ENCODE measurements at places on chromosomes 16 and 17.

GRCh38 chr17:52673791-52674190 lies 515.3 kb upstream of the CA10 start:
- H3K36me3 ChIP-seq = peaks cover 37% of the 10 kb centered on the region
- no peak for DNase-seq
- no peak overlapping the region for H3K27ac ChIP-seq
- no peaks in the 10 kb centered on the region for H3K27me3 ChIP-seq
- H3K4me3 ChIP-seq = no peak overlapping the region
- H3K4me1 ChIP-seq = no peaks in the 10 kb centered on the region

GRCh38 chr16:84320511-84320910 lies 25.8 kb downstream of the WFDC1 start:
- no peak overlapping the region for H3K27ac ChIP-seq
- no peaks in the 10 kb centered on the region for H3K27me3 ChIP-seq
- DNase-seq = no peak
- no peaks in the 10 kb centered on the region for H3K4me1 ChIP-seq

- no peaks in the 10 kb centered on the region for H3K36me3 ChIP-seq
- DNase-seq = no peak
- H3K4me1 ChIP-seq = peaks cover 14% of the 10 kb centered on the region
- peak overlapping the region; percentile 84 for H3K4me3 ChIP-seq
- no peak overlapping the region for H3K27ac ChIP-seq
These were observed 726 bp upstream of the C1QTNF1 start for GRCh38 chr17:79023180-79023705.

GRCh38 chr17:34613064-34614019 lies 34.0 kb downstream of the TMEM132E start:
- no peak overlapping the region for H3K4me3 ChIP-seq
- peaks cover 12% of the 10 kb centered on the region for H3K27me3 ChIP-seq
- peaks cover 74% of the 10 kb centered on the region for H3K4me1 ChIP-seq
- DNase-seq = peak; percentile 45
- H3K27ac ChIP-seq = no peak overlapping the region

GRCh38 chr17:29613856-29614255 lies 8.9 kb downstream of the CORO6 start:
- H3K4me3 ChIP-seq = peak overlapping the region; percentile 61
- H3K4me1 ChIP-seq = peaks cover 28% of the 10 kb centered on the region
- H3K27ac ChIP-seq = no peak overlapping the region
- no peak for DNase-seq
- H3K36me3 ChIP-seq = peaks cover 4% of the 10 kb centered on the region

DNA sequence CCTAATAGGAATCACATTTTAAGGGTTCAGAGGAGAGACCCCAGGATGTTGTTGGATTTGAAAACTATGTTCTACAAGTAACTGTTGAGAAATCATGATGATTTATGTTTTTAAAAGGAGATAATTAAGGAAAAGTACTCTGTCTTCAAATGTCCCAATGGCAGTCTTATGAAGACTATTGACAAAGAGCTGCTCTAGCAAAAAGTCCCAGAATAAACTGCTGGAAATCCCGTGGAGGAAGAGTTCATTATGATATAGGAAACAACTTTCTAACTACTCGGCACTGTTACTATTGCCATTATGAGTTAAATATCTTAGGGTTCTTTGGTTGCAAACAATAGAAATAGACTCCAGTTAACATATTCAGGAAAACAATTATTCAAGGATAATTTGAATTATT lies 65.6 kb upstream of the GAS7 start:
- H3K4me1 ChIP-seq = peaks cover 7% of the 10 kb centered on the region
- H3K27ac ChIP-seq = no peak overlapping the region
- H3K36me3 ChIP-seq = peaks cover 3% of the 10 kb centered on the region
- no peaks in the 10 kb centered on the region for H3K27me3 ChIP-seq
- no peak for DNase-seq

- H3K4me1 ChIP-seq = peaks cover 25% of the 10 kb centered on the region
- H3K27ac ChIP-seq = no peak overlapping the region
- H3K27me3 ChIP-seq = peaks cover 9% of the 10 kb centered on the region
- no peak overlapping the region for H3K4me3 ChIP-seq
- H3K36me3 ChIP-seq = no peaks in the 10 kb centered on the region
- DNase-seq = no peak
These were observed 7.2 kb upstream of the GPRC5C start for GRCh38 chr17:74424657-74425056.

GRCh38 chr16:28572696-28573510 lies 19.2 kb downstream of the SGF29 start:
- H3K4me1 ChIP-seq = peaks cover 27% of the 10 kb centered on the region
- H3K36me3 ChIP-seq = no peaks in the 10 kb centered on the region
- H3K27ac ChIP-seq = peak overlapping the region; percentile 2
- H3K27me3 ChIP-seq = no peaks in the 10 kb centered on the region
- no peak overlapping the region for H3K4me3 ChIP-seq
- DNase-seq = peak; percentile 31

- H3K36me3 ChIP-seq = peaks cover 3% of the 10 kb centered on the region
- no peak overlapping the region for H3K27ac ChIP-seq
- DNase-seq = no peak
- H3K4me1 ChIP-seq = no peaks in the 10 kb centered on the region
- no peak overlapping the region for H3K4me3 ChIP-seq
- H3K27me3 ChIP-seq = no peaks in the 10 kb centered on the region
These were observed 146.5 kb downstream of the MAP2K6 start for GRCh38 chr17:69560987-69561441.

GRCh38 chr17:78184868-78185267 lies 2.0 kb downstream of the TK1 start:
- peaks cover 50% of the 10 kb centered on the region for H3K36me3 ChIP-seq
- H3K27me3 ChIP-seq = no peaks in the 10 kb centered on the region
- peak overlapping the region; percentile 39 for H3K27ac ChIP-seq
- DNase-seq = no peak
- peak overlapping the region; percentile 82 for H3K4me3 ChIP-seq
- peaks cover 24% of the 10 kb centered on the region for H3K4me1 ChIP-seq

GRCh38 chr16:75312875-75313274 lies 61.5 kb upstream of the BCAR1 start:
- peaks cover 4% of the 10 kb centered on the region for H3K36me3 ChIP-seq
- no peak overlapping the region for H3K4me3 ChIP-seq
- H3K27ac ChIP-seq = peak overlapping the region; percentile 46
- DNase-seq = no peak

DNA sequence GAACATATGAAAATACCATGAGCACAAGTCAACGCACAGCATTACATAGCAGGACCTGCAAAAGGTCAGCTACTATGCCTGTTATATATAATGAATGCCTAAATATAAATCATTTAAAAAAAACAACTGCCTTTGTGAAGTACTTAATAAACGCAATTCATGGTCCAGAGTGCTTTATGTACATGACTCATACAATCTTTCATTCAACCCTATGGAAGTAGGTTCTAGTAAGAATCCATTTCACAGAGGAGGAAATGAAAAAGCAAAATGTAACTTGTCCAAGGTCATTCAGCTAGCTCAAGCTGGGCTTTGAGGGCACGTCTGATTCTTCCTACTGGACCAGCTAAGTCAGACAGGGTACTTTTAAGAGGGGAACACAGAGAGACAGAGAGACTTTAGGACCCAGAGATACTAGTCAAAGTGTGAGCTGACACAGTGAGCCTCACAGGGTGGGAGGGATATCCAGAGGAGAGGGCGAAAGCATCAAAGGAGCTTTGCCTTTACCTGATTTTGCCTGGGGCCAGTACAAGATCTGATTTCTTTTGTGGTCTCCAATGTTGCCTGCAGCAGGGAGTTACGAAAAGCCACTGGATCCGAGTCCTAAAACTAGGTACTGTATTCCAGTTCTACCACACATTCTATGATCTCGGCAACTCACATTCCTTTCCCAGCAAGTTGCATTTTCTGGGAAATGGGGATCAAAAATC lies 83.4 kb upstream of the ZFHX3 start:
- no peak overlapping the region for H3K4me3 ChIP-seq
- no peaks in the 10 kb centered on the region for H3K36me3 ChIP-seq
- no peak overlapping the region for H3K27ac ChIP-seq
- no peak for DNase-seq
- H3K27me3 ChIP-seq = peaks cover 15% of the 10 kb centered on the region

GRCh38 chr16:10981697-10982216 lies 37.4 kb downstream of the CLEC16A start:
- 0 out of 2 replicates have a peak, but pooled peaks cover 15% of the 10 kb centered on the region for H3K4me1 ChIP-seq
- no peak overlapping the region for H3K4me3 ChIP-seq
- H3K27ac ChIP-seq = no peak overlapping the region

DNA sequence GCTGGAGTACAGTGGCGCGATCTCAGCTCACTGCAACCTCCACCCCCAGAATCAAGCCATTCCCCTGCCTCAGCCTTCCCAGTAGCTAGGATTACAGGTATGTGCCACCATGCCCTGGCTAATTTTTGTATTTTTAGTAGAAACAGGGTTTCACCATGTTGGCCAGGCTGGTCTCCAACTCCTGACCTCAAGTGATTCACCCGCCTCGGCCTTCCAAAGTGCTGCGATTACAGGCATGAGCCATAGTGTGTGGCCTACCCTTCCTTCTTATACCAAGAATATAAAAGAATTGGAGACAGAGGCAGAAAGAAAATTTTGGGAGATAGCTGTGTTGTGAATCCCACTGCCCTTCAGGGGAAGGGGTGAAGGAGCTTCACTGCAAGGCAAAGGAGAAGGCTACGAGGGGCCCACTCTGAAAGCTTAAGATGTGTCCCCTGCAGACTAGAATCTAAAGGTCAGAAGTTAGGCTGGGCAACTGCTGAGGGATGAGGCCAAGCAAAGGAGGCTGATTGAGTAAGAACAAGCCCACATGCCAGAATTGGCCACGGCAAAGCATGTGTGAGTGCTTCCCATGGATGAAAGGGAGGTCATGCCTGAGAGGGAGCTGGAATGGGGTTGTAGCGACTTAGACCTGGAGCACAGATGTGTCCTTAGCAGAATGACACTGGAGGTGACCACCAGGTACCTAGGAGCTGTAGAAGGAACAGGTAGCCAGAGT lies 8.4 kb upstream of the CRYBA1 start:
- H3K4me3 ChIP-seq = no peak overlapping the region
- no peaks in the 10 kb centered on the region for H3K27me3 ChIP-seq
- no peaks in the 10 kb centered on the region for H3K36me3 ChIP-seq
- no peak overlapping the region for H3K27ac ChIP-seq
